Left colon (tissue), 2 donors: ENCODE measurements at places on chromosomes 7 and 10.

DNA sequence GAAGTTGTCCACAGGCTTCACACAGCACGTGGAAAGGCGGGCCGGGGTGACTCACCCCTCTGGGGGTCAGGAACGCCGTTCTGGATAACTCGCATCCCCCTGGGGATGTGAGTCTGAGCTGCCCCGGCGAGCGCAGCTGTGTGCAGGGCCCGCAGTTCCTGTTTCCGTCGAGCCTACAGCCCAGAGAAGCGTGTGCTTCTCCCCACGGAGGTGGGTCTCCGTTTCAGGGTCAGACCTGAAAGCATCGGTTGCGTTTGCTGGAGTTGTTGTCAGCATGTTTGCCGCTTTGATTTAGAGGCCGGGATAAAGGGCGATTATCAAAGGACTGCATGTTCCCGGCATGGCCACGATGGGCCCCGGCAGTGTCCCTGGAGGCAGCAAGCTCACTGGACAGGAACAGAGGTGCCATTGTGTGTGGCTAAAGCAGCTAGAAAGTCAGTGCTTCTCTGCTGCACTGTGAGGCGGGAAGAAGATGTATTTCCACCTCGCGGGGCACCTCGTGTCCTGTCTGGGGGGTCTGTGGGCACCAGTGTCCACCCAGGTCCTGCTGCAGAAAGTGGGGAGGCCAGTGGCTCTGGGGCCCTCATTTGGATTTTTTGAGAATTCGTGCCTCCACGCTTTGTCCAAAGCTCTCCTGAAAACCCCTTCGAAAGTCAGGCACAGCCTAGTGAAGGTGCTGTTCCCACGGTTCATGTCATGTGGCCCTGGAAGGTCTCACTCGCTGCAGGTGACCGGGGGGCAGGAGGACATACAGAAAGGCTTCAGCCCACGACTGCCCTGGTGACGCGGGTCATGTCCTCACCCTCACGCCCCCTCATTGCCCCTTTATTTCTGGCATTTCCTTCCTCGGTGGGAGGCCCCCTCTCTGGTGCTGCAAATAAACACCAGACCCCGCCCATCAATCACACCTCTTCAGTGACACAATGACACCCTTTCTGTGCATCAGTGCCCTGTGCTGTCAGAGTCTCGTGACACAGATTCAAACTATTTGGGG, 27.4 kb upstream of the GDI2 start:
- DNase-seq, result no peak

GRCh38 chr10:34966040-34966439, 124.1 kb downstream of the CUL2 start:
- peak; percentile 43 for DNase-seq

DNA sequence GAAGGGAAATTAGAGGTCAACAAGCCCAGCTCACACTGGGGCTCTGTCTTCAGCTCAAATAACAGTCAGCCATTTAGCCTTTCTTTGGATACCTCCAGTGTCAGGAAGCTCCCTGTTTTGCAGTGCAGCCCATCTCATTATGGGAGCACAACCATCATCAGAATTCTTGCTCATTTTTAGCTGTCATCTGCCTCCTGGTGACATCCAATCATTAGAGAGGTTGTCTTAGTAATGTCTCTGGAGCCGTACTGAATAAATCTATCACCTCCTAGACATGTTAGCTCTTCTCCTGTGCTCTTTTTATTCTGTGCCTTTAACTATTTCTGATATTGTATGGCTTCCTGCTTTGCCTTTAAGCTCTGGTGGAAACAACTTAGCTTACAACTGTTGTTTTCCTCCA, 74.5 kb downstream of the CHRM2 start:
- DNase-seq, result no peak

DNA sequence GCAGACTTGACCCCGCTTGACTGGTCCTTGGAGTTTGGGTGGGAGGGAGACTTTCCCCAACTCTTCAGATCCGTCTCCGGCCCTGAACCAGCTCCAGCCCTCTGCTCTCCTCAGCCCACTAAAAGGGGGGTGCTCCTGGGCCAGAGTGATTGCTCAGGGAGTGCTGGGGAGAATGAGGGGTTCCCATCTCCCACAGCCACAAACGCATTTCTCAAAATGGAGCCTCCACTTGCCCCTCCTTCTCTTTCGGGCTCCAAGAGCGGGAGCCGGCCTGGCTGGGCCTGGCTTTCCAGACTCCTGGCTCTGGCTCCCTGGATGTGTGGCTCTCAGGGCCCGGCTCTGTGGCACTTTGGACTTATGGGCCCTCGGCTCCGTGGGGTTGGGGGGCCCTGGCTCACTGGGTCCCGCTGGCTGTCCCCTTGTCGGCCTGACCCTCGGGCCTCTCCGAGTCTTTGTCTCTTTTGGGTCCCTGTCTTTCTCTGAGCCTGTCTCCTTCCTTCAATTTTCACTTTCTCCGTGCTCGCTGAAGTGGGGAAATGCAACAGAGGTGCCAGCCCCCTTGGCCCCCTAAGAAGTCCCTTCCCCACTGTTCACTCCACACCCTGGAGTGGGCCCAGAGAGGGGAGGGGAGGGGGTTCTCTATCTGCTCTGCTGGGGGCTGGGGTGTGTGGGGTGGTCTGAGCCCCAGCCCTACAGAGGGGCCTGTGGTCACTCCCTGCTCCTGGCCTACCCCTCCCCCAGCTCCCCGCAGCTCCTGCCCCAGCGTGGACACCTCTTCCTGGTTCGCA, 713 bp downstream of the LZTS2 start:
- DNase-seq, result peak; percentile 42
